Fibroblast of villous mesenchyme (primary cell): ENCODE measurements at places on chromosomes 6 and 20.

GRCh38 chr20:64050261-64051032, 1.0 kb upstream of the SOX18 start:
- no peak for DNase-seq

- DNase-seq: peak; percentile 28
Observed at GRCh38 chr6:18990059-18990978, 603.2 kb downstream of the RNF144B start.

GRCh38 chr6:164693944-164694343, 615.5 kb downstream of the C6orf118 start:
- DNase-seq: no peak

DNA sequence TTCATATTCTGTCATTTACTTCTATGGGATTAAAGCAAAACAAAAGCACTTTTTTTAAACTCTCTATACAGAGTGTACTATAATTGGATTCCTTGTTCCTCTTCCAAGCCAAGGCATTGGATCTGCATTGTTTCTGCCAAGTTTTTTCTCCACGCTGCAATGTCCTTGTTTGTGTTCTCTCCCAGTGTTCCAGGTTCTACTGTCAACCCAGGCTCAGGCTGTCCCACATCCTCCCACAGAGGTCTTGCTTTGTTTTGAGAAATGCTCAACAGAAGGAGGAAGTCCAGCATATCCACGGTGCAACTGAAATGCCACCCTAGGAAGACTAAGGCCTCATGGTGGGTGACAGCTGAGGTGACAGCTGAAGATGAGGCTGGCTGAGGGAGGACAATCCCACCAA, 287.1 kb upstream of the PRDM1 start:
- no peak for DNase-seq
